ENCODE measurements at places on chromosomes 12 and 14.

DNA sequence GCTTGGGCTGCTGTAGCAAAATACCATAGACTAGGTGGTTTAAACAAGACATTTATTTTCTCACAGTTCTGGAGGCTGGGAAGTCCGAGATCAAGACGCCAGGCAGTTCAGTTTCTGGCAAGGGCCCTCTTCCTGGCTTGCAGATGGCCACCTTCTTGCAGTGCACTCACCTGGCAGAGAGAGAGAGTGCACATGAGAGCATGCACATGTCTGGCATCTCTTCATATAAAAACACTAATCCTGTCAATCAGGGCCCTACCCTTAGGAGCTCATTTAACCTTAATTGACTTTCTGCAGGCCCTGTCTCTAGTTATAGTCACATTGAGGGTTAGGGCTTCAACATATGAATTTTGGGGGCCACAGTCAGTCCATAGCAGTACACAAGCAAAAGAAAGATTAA, 12.4 kb upstream of the EVL start:
- DNase-seq, result no peak

GRCh38 chr14:80164991-80165721, 46.1 kb downstream of the DIO2 start:
- no peak for DNase-seq

DNA sequence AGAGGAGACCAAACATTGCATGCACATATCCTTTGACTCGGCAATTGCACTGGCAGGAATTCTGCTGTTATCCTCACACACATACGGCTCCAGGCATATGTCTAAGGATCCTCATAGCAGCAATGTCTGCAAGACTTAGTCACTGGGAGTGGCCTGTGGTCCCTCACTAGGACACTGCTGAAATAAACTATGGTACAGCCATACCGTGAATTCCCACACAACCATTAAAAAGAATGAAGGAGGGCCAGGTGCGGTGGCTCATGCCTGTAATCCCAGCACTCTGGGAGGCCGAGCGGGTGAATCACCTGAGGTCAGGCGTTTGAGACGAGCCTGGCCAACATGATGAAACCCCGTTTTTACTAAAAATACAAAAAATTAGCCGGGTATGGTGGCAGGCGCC, 105.1 kb downstream of the ZFP36L1 start:
- DNase-seq, result no peak

DNA sequence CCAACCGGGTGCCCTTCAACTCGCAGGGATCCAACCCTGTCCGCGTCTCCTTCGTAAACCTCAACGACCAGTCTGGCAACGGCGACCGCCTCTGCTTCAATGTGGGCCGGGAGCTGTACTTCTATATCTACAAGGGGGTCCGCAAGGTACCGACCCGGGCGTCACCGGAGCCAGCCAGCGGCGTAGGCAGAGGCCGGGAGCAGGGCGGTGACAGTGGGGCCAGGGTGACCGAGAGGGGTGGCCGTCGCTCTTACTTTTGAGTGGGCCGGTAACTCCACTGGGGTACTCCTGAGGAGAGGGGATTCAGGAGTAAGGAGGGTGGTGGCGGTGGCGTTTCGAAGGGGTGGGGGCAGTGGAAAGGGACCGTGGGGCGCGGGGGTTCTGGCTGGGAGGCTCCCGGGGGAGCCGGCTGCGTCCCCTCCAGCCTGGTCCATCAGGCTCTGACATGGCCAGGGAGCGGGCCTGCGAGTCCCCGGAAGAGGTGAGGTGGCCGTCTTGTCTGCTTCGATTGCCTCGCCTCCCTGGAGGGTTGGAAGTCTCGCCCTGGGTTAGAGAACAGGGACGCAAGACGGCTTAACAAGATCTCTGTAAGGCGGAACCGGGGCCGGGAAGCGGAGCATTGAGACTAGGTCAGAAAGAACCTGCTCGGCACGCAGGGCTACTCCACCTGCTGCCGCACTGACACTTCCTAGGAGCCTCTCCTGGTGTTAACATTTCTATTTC, 491 bp downstream of the WDR20 start:
- DNase-seq, result peak; percentile 46

DNA sequence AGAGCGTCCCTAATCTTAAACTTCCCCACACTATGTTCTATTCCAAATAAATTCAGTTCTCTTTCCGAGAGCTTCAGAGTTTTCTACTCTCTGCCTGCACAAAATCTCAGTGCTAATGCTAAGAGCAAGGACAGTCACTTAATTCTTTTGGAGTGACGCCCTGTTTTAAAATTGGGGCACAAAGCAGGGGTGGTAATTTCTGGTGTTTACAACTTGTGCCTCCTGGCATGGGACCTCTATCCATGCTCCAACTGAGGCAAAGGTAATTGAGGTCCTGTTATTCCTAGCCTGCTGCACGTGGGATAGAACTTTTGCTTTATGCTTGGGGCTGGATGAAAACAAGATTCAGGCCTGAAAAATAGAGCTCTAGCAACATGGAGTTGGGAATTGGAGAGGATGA, 22.9 kb downstream of the C12orf50 start:
- no peak for DNase-seq

DNA sequence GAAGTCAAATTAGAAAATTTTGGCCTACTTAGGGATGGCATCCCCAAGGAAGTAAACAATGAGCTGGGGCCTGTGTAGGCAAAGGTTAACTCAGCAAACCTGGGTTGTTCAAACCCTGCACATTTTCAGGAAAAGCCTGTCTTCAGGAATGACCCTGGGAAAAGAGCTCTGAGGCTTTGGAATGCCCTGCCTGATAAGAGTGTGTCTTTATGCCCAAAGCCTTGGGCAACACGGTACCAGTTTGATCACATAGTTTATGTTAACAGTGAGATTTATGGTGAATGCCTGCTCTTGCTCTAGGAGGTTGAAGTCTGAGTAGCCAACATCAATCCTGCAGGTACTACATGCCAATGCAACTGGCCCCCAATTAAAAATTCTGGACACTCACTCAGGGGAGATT, 28.2 kb upstream of the STAB2 start:
- no peak for DNase-seq

GRCh38 chr14:91996948-91997371, 42.9 kb downstream of the TRIP11 start:
- DNase-seq, result peak; percentile 86

- peak; percentile 10 for DNase-seq
These were observed 586.5 kb upstream of the TMEM132C start for GRCh38 chr12:127680516-127680915.

GRCh38 chr14:31439561-31439960, 17.7 kb downstream of the DTD2 start:
- DNase-seq, result no peak

DNA sequence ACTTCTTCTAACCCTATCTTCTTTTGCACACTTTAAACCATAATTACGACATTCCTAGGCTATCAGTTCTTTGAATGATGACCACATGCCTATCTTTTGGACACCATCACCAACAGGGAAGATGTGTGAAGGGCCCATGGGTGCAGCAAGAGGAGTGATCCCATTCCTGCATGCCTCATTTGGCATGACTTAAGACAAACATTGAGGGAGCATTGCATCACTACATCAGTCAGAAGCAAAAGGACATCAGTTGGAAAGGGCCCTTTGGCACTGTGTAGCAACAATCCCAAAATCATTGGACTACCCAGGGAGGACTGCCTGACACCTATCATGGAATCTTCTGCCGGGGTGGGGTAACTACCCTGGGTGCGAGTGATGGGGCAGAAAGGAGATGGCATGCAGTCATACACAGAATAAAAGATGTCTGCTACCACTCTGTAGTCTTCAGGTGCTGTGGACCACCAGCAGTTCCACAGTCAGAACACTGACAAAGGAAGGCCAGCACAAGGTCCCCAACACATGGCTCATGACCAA, 10.7 kb upstream of the TMBIM6 start:
- DNase-seq, result peak; percentile 47

DNA sequence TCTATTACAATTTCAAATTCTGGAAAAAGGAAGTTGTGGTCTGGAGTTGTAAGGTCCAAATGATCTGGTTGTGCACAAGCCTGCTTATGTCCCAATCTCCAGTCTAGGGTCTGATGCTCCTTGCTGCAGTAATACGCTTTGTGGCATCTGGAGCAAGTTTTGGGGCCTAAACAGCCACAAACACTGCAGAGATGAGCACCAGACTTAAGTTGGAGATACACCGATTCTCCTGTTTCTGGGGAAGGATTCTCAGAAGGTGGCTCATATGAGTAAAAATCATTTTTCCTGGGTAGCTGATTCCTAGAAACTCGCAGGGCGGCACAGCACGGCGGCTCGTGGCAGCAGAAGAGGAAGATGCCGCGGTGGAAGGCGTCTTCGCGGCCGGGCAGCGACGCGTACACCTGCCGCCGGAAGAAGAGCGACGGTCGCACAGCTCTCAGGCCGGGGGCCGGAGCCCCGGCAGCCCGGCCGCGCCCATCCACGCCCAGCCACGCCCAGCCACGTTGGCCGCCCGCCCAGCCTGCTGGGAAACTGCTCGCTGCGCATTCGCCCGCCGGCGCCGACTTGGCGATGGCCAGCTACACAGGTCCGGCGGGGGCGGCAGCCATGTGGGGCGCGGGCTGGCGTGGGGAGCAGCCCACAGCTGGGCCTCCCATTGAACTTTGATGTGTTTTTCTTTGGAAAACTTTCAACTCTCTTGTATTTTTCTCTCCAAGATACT, 129.0 kb downstream of the ASCL4 start:
- DNase-seq, result peak; percentile 77

DNA sequence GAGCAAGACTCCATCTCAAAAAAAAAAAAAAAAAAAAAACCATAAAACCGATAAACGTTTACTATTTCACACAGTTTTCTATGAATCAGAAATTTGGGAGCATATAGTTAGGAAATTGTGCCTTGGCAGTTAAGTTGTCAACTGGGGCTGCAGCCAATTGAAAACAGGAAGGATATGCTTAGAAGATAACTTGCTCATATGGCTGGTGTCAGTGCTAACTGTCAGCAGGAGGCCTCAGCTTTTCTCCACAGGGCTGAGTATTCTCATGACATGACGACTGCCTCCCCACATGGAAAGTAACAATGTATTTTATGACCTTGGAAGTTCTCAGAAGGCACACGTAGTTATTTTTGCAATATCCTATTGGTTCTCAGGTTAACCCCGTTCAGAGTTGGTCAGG, 29.6 kb upstream of the OR5AU1 start:
- no peak for DNase-seq

DNA sequence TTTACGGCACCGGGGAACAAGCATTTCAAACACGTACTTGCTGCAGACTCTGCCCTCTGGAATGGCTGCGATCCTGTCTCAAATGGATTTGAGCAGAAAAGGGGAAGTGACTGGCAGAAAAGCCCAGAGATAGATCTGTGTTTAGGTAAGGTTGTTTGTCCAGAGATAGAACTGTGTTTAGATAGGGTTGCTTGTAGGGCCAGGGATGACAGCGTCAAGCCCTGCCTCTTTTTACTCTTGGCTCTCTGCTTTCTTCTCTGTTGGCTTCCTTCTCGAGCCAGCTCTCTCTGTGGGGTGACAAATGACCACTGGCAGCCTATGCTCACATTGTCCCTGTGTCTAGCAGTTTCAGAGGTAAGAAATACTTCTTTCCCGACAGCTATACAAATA, 11.4 kb downstream of the DGLUCY start:
- peak; percentile 25 for DNase-seq

All from hematopoietic multipotent progenitor cell treated with erythropoietin and hydrocortisone succinate and interleukin-3 and kit ligand, for 8 days (in vitro differentiated cells).